ENCODE measurements at places on chromosomes 12 and 14.

DNA sequence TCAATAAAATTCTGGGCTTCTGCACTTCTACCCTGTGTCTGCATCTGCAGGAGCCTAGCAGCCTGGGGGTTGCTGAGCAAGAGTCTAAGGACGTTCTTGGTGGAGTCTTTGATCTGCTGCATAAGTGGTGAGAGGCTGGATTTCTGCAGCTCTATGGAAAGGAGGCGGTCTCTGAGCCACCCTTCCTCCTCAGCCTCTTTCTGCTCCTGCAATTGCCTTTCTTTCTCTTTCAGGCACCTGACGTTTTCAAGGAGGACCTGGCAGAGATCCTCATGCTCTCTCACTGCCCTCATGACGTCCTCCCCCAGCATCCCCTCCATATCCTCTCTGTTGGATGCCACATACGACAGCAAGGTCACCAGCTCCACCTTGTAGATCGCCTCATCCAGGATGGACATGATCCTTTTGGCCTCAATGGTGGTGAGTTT, 13.6 kb upstream of the TPCN1 start:
- DNase-seq, result no peak

DNA sequence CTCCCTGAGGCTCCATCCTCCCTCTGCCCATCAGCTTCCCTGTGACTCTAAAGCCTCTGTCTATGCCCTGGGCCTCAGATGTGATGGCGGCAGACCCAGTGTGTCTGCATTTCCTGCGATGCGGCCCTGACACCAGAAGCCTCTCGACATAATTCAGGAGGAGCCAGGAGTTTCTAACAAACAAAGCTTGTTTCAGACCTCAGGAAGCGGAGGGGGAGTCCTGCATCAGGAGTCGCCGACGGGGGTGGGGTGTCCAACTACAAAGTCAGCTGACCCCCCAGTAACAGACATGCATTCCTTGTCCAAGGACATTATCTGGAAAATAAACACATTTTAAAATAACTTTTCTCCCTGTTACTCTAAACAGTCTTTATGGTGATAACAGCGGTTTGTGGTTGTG, 167.5 kb downstream of the DPF3 start:
- DNase-seq, result no peak

GRCh38 chr14:100837805-100838350, 12.0 kb downstream of the MEG3 start:
- no peak for DNase-seq

- DNase-seq, result no peak
These were observed 105.9 kb upstream of the LHX5 start for GRCh38 chr12:113577464-113578129.

DNA sequence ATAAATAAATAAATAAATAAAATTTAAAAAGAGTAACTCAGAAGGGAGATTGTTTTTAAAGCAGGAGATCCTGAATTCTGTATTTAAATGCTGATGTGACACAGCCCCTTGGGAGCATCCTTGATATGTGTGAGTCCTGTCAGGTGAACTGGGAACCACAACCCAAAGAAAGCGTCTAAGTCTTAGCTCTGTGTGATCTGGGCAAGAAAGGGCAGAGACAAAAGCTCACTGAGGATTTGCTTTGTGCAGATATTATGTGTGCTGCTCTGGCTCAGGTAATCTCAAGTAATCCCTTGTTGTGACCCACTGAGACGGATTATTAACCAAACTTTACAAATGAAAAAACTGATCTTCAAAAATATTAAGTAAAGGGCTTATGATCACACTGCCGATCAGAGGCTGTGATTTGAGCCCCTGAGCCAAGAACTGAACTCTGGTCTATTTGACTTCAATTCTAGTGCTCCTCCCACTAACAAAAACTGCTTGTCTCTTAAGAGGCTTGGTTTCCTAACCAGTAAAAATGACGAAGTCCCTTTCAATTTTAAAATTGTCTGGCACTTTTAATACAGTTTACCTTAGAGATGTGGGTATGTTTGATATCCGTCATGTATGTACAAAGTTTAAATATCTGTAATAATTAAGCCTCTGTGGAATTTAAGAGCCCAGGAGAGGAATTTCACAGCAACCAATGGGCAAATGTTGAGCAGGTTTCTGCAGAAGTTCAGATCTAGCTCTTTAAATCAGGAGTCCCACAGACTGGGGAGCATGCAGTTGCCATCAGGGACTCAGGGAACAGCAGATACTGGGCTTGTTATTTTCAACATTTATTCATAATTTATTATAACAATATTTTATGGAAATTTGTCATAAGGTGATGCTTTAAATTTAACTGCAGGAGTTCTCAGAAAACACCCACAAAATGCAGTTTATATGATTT, 46.1 kb downstream of the CPM start:
- no peak for DNase-seq

- no peak for DNase-seq
These were observed 59.3 kb upstream of the CNTN1 start for GRCh38 chr12:40632933-40633332.

DNA sequence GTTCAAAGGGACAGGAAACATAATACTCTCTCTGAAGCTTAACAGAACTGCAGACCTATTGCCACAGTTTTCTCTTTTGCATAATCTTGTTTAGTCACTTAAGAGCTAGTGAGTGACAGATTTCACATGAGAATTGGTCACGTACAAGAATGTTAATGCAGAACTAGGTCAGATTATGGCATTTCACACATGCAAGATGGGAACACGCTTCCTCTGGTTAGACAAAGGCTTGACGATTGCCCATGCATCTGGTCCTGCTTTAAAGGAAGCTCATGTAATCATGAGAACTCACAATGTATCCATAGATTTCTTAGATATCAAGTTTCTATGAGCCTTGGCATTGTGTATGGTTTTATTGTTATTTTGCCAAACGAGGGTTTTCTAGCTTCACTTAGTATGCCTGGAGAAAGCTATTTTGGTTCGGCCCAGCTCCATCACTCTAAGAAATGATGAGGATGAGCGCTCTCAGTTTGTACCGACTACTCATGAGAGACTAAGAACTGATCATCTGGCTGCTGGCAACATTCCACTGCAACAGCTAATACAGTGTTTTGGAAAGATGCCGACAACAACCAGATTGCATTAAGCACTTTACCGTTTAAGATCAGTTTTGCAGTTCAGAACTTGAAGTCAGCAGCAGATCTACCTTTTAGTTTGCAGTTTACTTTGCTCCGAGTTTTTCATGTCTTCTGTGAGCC, 380.0 kb downstream of the DIO2 start:
- no peak for DNase-seq
